ENCODE measurements at places on chromosomes 4 and X.
A peak's percentile ranks its signal among the peaks of the same experiment; 100 is the strongest.

DNA sequence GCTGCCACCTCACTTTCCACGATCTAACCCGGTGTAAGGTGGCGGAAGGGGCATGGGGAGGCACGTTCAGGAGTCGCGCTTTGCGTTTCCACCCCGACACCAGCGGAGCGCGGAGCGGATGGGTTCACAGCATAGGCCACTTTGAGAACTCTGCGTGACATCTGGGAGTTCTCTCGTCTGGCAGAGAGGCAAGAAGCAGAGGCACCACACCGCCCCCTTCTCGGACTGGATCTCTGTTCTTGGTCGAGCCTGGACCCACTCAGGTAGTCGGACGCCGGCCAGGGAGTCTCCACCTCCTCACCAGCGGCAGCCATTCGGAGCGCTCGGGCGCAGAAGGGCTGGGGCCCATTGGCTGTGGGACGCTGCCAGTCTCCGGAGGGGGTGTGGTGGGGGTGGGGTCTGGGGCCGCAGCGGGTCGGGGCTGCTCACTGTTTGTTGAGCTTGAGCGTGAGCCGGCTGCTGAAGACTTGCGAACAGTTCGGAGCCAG lies at the start of gene DACH2:
Gene DACH2, plus strand, starts transcription at position 428 of the 488 bp plus-strand sequence.
- DNase-seq = peak; percentile 48

GRCh38 chr4:86950831-86951525 lies 16.2 kb downstream of the AFF1 start:
- no peak for DNase-seq

- DNase-seq = no peak
Measured at GRCh38 chr4:171390626-171391025, 422.6 kb upstream of the GALNTL6 start.

- no peak for DNase-seq
Measured at GRCh38 chr4:159145992-159146330, 43.1 kb downstream of the RAPGEF2 start.

- no peak for DNase-seq
Measured at GRCh38 chrX:115255003-115255402, 21.1 kb upstream of the LRCH2 start.

DNA sequence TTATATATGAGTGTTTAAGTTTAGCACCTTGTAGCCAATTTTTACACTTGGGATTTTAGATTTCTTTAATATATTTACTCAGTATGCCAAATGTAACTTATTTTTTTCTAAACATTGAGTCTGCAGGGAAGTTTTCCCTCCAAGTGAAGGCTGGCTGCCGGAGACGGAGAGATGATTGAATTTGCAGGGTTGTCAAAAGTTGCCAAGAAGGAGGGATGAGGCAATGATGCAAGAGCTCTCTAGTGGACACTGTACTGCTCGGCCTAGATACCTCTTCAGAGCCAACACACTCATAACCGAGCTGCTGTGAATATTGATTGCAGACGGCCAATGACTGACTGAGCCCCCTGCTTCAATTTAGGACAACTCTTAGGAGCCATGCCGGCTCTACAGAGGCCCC lies 318.6 kb upstream of the CASK start:
- DNase-seq = no peak

DNA sequence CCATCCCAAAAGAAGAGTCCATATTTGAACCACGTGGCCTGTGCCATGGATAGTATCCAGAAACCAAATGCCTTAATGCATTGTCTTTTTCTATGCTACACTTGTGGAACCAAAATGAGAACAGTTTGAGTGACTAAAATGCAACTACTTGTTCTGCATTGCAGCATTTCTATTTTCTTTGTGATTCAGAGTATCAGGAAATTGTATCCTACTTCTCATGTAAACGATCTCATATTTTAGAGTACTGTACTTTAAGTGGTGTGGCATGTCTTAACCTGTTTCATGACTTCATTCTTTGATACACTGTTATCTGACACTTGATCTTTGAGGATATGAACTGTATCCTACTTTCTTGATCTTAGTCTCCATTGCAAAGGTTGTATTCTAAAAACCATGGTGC lies 167.2 kb upstream of the WDR1 start:
- no peak for DNase-seq

DNA sequence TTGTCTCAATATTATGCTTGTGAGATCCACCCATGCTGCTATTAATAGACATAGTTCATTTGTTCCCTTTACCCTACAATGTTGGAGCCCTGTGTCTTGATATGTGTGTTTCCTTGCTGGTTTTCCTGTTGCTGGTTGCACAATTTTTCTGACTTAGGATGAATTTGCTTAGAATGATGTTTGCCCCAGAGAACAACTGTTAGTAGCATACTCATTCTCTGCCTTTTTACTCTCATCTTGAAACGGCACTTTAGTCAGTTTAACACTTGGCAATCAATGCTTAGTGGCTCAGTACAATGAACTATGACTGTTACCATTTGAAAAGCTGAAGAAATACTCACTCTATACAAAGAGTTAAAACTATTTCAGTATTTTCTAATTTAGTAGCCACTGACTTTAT lies 158.8 kb upstream of the NDST4 start:
- no peak for DNase-seq

- no peak for DNase-seq
Measured at GRCh38 chr4:845233-845835, 19.4 kb upstream of the CPLX1 start.

DNA sequence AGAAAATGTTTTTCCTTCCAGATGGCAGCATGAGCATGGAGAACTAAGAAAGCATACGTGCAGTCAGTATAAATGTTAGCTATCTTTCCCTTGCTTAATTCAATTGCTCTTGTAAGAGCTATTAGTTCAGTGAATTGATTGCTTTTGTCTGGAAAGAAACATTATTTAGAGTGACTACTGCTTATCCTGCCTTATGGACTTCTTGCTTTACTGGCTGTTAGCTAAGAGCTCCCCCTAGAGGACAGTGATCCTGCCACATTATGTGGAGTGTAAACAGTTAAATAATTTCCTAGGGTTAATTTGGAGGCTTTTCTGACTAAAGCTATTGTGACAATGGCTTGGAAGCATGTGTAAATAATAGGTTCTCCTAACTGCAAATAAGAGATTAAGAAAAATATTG lies 1402.4 kb downstream of the FAM133A start:
- DNase-seq = no peak

DNA sequence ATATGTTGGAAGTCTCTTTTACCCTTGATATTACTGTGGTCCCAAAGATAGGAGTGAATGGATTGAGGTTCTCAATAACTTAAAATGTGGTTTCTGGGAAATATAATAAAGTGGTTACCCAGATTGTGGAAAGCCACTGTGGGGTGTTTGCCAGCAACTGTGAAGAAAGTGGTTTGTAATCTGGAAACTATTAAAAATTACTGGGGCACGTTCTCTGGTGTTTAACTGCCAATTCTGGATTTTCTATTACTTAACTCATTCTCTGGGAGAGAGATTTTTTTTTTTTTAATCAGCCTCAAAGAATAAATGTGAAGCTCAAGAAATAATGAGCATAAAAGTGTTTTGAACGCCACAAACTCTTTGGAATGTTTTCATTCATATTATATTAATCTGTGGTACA lies 4.9 kb upstream of the CXCL6 start:
- no peak for DNase-seq

- DNase-seq = no peak
Measured at GRCh38 chr4:75542824-75543223, 13.0 kb upstream of the ODAPH start.

DNA sequence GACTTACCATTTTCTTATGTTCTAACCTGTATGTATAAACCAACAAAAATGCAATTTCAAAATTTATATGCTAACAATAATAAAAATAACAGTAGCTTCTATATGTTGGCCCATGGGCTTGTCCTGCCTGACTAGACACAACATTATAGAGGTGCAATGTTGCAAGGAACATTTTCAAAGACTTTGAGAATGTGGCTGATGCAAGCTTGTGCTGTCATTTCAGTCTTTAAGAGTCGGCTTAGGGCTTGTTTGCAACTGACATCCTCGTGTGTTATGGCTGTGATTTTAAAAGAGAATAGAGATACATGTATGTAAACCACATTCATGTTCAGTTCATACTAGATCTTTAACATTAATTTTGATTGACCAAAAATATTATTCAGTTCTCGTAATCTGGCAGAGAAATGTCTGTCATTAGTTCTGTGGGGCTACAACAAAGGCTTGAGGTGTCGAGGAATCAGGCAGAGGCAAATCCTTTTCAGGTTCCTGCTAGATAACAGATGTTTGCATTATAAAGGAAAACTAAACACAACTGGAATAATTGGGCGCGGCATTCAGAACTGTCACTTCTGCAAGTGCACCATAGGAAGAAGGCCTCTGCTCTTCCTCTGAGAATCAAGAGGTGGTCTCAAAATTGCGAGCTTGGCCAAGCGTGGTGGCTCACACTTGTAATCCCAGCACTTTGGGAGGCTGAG lies 13.1 kb downstream of the TMSB4X start:
- no peak for DNase-seq

GRCh38 chrX:45801554-45801953 lies 600.9 kb upstream of the DIPK2B start:
- peak; percentile 28 for DNase-seq

DNA sequence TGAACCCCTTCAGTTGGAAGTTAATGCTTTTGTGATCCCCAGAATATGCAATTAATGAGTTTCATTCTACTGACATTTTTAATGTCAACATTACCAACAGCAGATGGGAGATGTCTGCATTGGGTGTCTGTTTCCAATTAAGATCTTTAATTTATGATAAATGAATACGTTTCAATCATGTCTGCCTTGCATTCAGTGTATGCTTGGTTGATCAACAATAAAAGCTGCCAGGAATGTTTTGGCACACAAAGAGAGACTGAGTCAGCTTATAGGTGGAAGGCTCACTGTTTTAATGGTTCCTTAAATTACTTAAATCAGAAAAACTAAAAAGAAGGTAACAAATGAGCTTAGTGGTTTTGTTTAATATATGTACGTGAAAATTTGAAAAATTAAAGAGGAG lies 359.9 kb upstream of the CNKSR2 start:
- no peak for DNase-seq

GRCh38 chr4:174358410-174358809 lies 74.7 kb downstream of the CEP44 start:
- no peak for DNase-seq

DNA sequence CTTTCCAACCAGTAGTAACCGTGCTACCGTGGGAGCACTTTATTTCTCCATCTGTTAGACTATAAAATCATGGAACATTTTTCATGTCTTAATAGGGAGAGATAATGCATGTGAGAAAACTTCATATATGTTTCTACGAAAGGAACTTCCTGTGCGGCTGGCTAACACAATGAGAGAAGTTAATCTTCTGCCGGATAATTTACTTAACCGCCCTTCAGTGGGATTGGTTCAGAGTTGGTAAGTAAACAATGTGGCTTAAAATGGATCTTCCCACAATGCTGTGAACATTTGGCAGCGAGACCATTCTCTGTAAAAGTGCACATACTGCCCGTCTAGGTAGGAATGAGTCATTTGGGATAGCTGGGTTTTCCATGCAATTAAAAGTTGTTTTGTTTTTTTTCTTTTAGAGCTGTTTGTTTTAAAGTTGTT lies 29.6 kb downstream of the PDK3 start:
- DNase-seq = no peak

DNA sequence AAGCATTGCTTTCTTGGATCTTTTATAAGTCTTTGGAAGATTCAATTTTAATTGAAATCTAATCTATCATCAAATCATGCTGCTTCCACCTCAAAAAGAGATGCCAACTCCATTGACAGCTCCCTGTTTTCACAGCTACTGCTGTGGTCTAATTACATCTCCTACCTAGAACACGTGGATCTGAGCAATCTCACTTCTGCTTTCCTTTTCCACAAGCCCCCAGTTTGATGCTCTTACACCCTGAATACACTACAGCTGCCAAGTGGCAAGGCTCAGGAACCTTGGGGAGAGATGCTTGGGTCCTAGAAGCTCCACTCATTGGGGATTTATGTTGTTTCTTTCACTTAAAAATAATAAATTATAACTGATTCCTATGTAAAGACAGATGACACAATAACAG lies 172.0 kb downstream of the CFAP299 start:
- DNase-seq = no peak

- DNase-seq = no peak
Measured at GRCh38 chr4:41485041-41485440, 52.9 kb upstream of the LIMCH1 start.

DNA sequence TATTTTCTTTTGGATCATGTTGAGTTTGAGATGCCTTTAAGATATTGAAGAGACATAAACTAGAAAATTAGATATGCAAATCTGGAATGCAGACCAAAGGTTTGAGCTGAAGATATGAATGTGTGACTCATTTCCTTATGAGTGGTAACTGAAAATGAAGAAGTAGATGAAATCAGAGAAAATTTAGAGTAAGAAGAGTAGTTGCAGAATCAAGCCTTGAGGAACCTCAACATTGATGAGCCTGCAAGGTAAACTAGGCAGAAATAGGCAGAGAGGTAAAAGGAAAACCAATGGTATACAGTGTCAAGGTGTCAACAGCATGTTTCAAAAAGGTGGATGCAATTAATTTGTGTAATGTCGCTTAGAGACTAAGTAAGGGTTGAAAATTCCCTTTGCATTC lies 142.8 kb downstream of the MOSPD2 start:
- DNase-seq = no peak

DNA sequence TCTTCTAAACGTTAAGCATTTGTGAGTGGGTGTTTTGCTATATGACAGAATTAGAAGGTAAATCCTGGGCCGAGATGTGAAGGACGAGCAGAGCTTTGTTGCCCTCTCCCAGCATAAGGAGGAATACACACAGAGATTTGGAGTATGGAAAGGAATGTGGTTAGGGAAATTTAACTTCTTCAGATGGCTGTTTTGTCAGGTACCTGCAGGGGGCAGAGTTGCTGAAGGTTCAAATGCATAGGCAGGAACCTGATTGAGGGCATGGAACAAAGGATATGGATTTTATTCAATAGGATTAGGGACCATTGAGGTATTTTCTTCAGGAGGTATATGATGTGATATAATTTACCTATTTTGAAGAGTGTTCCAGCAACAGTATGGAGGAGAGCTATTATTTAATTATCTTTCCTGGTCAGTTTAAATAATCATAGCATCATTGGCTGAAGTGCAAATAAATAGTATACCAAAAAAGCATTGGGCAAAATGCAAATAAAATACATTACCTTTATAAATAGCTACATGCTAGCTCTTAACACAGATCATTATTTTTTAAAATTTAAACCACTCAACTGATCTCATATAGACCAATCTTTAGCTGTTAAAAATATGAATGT lies 143.6 kb downstream of the SLIT2 start:
- DNase-seq = peak; percentile 3

Measured in CD8-positive, alpha-beta memory T cell (primary cell).